ENCODE measurements at places on chromosomes 1 and 21.

DNA sequence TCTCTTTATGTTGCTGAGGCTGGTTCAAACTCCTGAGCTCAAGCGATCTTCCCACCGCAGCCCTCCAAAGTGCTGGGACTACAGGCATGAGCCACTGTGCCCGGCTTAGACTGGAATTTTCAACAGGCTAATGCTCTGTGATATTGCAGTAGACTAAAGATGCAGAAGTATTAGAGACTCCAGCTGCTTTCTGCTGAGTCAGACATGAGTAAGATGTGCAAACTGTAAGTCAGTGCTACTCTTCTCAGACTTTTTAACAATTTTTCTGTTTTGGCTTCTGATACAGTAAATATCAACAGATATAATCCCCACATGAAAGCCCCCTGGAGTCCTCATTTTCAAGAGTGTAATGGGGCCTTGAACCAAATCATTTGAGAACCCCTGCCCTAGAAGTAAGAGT lies 29.3 kb upstream of the NLRP3 start:
- no peak for DNase-seq

- DNase-seq: no peak
These were observed 969.5 kb upstream of the B3GALT2 start for GRCh38 chr1:194155962-194156361.

GRCh38 chr1:18201997-18202719 lies 94.6 kb downstream of the IGSF21 start:
- DNase-seq: no peak

- DNase-seq: no peak
These were observed 78.8 kb upstream of the KLHDC7A start for GRCh38 chr1:18401921-18402320.

GRCh38 chr1:46522184-46522968 lies 29.1 kb downstream of the KNCN start:
- DNase-seq: no peak

- no peak for DNase-seq
These were observed 33.0 kb downstream of the COP1 start for GRCh38 chr1:176174108-176174507.
